ENCODE measurements at places on chromosomes 6 and 20.

GRCh38 chr6:147715035-147715434 lies 206.5 kb downstream of the SAMD5 start:
- no peak for DNase-seq

GRCh38 chr20:9626357-9626756 lies 112.0 kb downstream of the LAMP5 start:
- no peak for DNase-seq

DNA sequence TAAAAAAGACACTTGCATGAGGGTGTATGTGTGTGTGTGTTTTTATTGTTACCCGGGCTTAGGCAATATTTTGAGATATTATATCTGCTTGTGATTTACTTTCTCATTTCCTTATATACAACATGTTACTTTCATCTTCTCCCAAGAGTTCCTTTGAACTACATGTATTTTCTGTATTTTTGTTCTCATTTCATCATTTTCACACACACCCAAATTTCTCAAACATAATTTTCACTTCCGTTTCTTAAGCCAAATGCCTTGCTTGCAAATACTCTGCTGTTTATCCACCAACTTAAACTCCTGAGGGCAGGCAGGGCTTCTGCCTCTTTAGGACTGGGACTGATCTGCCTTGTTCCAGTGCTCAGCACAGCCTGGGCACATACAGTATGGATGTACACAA lies 69.3 kb upstream of the FYN start:
- no peak for DNase-seq

- no peak for DNase-seq
Observed at GRCh38 chr20:1204113-1204512, 859 bp downstream of the C20orf202 start.

DNA sequence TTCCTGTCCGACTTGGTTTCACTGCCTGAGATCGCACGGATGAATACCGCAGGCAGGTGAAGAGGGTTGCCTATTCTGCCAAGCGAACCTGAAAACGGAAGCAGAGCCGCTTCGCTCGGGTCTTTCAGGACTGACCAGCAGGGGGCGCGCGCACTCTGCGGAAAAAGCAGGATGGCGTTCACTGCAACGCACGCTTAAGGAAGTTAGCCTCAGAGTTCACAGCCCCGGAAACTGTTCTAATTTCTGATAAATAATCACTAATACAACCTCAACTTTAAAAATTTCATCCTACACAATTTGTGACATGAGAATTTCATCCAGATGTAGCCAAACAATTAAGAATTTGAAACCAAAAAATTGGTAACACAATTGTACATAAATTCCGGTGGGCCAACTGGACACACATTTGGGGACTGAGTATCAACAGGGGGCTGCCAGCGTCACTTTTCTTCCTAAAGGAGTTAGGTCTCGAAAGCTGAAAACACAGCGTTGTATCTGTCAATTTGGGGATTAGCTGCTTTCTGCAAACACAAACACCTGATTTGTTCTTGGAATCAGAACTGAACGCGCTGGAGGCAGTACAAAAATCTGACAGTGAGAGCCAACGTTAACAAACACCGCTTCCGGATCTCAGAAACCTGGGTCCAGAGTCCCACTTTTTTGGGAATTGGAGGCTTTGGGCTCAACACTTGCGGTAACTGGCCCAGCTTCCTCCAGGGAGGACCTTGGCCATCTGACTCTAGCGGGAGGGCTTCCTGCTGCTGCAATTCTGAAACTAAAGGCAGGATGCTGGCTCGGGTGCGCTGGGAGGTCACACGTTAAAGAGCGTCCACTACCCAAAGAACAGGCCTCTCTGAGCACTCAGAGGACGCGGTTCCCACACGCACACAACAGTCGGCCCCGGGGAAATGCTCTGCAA lies 8.8 kb downstream of the PXDC1 start:
- DNase-seq, result peak; percentile 79

DNA sequence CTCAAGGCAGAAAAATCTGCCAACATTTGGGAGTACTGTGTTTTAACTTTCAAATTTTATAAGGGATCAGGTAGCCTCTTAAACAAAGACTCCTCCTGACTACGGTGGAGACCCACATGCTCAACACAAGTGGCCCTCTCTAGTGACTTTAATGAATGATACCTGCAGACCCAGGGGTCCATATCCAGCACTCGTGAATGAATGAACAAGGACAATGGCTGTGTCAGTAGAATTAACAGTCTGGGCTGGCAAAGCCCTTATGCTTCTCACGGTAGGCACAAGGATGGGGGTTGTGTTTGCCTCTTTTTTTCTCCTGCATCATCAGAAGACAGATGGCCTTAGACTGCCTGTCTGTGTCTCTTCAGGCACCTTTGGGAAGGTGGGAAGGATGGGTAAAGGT lies 112.6 kb upstream of the TRAF3IP2 start:
- no peak for DNase-seq

GRCh38 chr6:75094614-75095200 lies 111.1 kb downstream of the COL12A1 start:
- no peak for DNase-seq

- no peak for DNase-seq
Observed at GRCh38 chr6:15312500-15312899, 66.6 kb downstream of the JARID2 start.

- no peak for DNase-seq
Observed at GRCh38 chr20:49727478-49727877, 13.8 kb upstream of the B4GALT5 start.

DNA sequence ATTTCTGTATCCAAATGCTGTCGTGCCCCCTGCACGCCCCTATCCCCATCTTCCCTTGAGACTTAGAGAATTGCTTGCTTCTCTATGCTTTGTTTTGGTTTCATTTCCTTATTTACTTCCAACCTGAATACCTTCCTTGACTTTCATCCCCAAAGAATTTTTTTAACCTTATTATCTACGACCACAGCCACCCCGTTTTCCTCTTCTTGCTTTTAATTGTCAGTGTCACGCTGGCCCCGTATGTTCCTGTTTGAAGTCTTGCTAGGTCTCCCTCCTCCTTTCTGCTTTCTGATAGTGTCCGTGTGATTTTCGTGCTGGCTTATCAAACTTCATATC lies 40.1 kb downstream of the RNF217 start:
- no peak for DNase-seq

- DNase-seq, result no peak
Observed at GRCh38 chr6:94859924-94860323, 717.4 kb upstream of the MANEA start.

GRCh38 chr20:50826121-50826520 lies 31.3 kb downstream of the BCAS4 start:
- no peak for DNase-seq

DNA sequence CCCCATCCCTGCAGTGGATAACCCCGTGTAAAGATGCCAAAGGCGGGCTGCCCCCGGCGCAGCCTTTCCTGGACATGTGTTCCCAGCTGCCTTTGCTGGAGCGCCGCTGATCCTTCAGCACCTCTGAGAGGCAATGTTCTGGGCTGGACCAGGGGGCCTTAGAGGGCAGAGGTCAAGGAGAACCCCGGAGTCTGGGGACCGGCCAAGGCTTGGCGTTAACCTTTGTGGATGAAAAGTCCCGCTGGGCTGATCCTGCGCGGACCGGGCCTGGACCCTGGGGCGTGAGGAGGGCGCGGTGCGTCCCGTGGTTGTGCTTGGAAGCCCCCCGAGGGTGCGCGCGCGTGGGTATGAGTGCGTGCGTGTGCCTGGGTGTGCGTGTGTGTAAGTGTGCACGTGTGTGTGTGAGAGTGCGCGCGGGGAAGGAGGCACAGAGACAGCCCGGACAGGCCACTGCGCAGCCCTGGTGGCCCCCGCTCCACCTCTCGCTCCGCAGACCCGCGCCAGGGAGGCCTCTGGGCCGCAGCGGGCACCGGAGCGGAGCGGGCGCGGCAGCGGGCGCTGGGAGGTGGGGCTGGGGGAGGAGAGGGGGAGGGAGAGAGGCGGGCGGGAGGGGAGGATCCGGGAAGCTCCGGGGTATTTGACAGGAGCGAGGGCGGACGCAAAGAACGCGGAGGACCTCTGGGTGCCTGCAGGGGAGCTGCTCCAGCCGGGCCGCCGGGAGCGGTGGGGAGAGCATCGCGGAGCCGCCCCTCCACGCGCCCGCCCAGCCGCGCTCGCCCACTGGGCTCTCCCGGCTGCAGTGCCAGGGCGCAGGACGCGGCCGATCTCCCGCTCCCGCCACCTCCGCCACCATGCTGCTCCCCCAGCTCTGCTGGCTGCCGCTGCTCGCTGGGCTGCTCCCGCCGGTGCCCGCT lies at the start of gene SMOC2:
TSS of gene SMOC2 (plus strand) at position 665 of the 914 bp plus-strand sequence. CDS start at position 852, 187 bp downstream.
- DNase-seq, result no peak
